Smooth muscle cell of the coronary artery (primary cell): ENCODE measurements at places on chromosomes 2 and 18. TPM values are rescaled to one million over a fixed set of nuclear protein-coding genes. Genes with fewer than 3 reads are reported as not detected.

The GRHL1 gene
- total RNA-seq = 0.08 and 0.70 TPM in 2 replicates

The AGAP1 gene
- 6.2 and 12.3 TPM in 2 replicates for total RNA-seq

The GPR39 gene
- total RNA-seq = 0.98 and 6.2 TPM in 2 replicates

The B4GALT6 gene
- 2.1 and 2.3 TPM in 2 replicates for total RNA-seq

The SERPINB13 gene
- total RNA-seq = not detected in 2 replicates
